ENCODE measurements at places on chromosomes 7 and 10. TPM values are rescaled to one million over a fixed set of nuclear protein-coding genes. Genes with fewer than 3 reads are reported as not detected.

DNA sequence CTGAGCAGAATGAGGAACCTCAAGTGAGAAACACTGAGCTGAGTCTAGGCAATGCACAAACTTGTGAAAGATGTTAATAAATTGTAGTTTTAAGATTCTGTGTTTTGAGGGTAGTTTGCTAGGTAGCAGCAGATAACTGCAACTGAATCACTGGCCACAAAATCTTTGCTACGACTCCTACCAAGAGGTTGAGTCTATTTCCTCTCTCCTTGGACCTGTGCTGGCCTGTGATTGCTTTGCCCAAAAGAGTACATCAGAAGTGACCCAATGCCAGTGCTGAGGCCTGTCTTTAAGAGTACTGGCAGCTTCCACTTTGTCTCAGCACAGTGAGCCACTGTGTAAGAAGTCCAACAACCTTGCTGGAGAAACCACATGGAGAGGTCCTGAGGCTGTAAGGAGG lies 11.9 kb upstream of the TSPAN13 start:
- peaks cover 8% of the 10 kb centered on the region for H3K4me1 ChIP-seq
- no peak for DNase-seq
- no peak overlapping the region for H3K4me3 ChIP-seq
- no peaks in the 10 kb centered on the region for H3K36me3 ChIP-seq
- H3K27ac ChIP-seq: no peak overlapping the region

The DKK1 gene
- 3.7 TPM for total RNA-seq

- DNase-seq: no peak
- H3K4me1 ChIP-seq: peaks cover 19% of the 10 kb centered on the region
- H3K27me3 ChIP-seq: no peaks in the 10 kb centered on the region
- peak overlapping the region; percentile 12 for H3K27ac ChIP-seq
These were observed 50.6 kb downstream of the ZNF438 start for GRCh38 chr10:30980951-30981616.

DNA sequence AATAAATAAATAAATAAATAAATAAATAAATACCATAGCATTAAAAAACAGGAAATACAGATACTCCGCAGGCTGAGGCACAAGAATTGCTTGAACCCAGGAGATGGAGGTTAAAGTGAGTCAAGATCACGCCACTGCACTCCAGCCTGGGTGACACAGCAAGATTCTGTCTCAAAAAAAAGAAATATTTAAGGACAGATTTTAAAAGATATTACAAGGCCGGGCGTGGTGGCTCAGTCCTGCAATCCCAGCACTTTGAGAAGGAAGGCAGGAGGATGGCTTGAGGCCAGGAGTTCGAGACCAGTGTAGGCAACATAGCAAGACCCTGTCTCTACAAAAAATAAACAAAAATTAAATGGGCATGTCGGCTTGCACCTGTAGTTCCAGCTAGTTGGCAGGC lies 17.5 kb upstream of the SNX8 start:
- DNase-seq: no peak
- H3K4me1 ChIP-seq: no peaks in the 10 kb centered on the region
- H3K36me3 ChIP-seq: no peaks in the 10 kb centered on the region
- no peaks in the 10 kb centered on the region for H3K27me3 ChIP-seq

GRCh38 chr7:127968547-127968946 lies 62.7 kb downstream of the LRRC4 start:
- H3K36me3 ChIP-seq: no peaks in the 10 kb centered on the region
- no peaks in the 10 kb centered on the region for H3K27me3 ChIP-seq
- H3K4me3 ChIP-seq: no peak overlapping the region
- H3K4me1 ChIP-seq: no peaks in the 10 kb centered on the region
- peak overlapping the region; percentile 20 for H3K27ac ChIP-seq
- no peak for DNase-seq

GRCh38 chr7:73831834-73832651 lies 1.2 kb downstream of the CLDN4 start:
- H3K27ac ChIP-seq: peak overlapping the region; percentile 87
- no peaks in the 10 kb centered on the region for H3K36me3 ChIP-seq
- peak; percentile 94 for DNase-seq
- peak overlapping the region; percentile 57 for H3K4me3 ChIP-seq

The KIF5B gene
- total RNA-seq: 112 TPM

DNA sequence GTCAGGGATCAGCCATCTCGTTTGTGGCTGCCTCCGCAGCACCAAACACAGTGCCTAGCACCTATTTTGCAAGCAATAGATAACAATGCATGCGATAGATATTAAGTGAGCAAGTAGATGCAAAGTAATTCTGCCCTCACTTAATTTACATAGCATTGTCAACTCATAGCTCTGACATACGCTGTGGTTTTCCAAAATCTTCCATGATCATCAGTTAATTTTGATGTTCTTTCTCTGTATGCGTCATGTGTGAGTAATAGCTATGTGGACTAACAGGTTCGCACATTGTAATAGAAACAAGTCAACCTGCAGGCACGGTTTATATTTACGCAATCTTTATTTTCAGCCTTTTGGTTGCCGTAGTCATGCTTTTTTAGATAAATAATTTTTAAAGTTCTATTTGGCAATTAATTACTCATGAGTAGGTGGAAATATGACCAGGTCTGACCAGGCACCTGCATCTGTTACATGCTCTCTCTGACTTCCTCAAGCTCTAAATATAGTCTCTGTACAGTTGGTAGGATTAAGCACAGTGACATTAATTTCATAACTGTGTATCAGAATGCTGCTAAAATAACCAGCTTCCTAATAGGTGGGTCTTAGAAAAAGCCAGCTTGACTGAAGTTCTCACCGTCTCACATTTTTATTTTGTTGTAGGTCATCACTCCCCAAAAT lies 13.3 kb downstream of the MAP3K8 start:
- DNase-seq: no peak
- peaks cover 79% of the 10 kb centered on the region for H3K36me3 ChIP-seq
- peaks cover 12% of the 10 kb centered on the region for H3K4me1 ChIP-seq

DNA sequence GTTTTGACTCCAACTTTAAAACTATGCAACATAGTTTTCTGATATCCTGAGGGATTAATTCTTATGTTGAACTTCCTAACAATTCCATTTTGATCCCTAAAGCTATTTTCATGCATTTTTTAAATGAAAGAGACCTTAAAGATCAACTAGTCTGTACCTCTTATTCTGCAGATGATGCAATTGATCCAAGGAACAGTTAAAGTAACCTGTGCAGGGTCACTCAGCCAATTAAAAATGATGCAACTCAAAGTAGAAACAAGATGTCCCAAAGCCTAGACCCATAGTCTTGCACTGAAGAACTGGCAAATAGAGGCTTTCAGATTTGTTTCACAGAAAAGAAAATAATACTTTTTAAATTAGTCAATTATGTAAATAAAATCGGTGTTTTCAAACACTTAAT lies 86.3 kb downstream of the IMMP2L start:
- no peak for DNase-seq
- no peaks in the 10 kb centered on the region for H3K36me3 ChIP-seq
- no peaks in the 10 kb centered on the region for H3K27me3 ChIP-seq
- no peaks in the 10 kb centered on the region for H3K4me1 ChIP-seq

DNA sequence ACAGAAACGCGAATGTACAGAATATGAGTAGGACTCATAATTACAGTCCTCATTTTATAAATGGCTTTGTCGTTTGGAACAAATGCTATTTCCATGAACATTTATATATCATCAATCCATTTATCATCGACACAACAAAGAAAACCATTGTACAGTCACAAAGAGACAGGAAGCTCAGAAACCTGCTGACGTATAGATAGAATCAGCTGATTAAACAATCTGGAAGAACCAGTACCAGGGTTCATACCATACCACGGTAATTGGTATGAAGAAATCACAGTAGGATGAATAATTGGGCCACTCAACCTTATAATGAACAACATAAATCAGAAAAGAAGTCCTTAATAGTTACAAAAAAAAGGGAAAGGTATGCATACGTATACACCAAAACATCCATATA lies 295.0 kb downstream of the PARD3 start:
- H3K27me3 ChIP-seq: no peaks in the 10 kb centered on the region
- no peak overlapping the region for H3K27ac ChIP-seq
- no peak overlapping the region for H3K4me3 ChIP-seq
- H3K36me3 ChIP-seq: no peaks in the 10 kb centered on the region
- DNase-seq: no peak

GRCh38 chr10:59617996-59618395 lies 91.7 kb downstream of the SLC16A9 start:
- H3K4me1 ChIP-seq: no peaks in the 10 kb centered on the region
- no peak overlapping the region for H3K4me3 ChIP-seq
- no peaks in the 10 kb centered on the region for H3K27me3 ChIP-seq
- H3K27ac ChIP-seq: no peak overlapping the region

DNA sequence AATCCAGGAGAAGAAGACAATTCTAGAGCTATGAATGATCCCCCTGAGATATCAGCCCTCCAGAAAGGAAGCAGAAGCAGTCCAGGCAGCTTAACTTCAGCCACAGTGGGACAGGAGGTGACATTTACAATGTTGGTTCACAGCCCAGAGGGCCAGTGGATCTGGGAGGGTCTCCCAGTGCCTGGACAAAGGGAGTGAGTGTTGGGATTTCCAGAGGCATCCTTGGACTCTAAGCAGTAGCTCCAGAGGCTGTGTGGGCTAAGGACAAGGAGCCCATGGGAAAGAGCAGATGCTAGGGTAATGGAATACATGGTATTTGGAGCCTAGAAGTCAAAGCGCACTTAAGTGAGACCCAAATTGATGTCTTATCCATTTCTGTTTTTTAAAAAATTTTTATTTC lies 97.4 kb upstream of the NUPR2 start:
- H3K4me1 ChIP-seq: no peaks in the 10 kb centered on the region
- no peaks in the 10 kb centered on the region for H3K27me3 ChIP-seq
- no peak for DNase-seq
- H3K4me3 ChIP-seq: no peak overlapping the region
- H3K36me3 ChIP-seq: no peaks in the 10 kb centered on the region

DNA sequence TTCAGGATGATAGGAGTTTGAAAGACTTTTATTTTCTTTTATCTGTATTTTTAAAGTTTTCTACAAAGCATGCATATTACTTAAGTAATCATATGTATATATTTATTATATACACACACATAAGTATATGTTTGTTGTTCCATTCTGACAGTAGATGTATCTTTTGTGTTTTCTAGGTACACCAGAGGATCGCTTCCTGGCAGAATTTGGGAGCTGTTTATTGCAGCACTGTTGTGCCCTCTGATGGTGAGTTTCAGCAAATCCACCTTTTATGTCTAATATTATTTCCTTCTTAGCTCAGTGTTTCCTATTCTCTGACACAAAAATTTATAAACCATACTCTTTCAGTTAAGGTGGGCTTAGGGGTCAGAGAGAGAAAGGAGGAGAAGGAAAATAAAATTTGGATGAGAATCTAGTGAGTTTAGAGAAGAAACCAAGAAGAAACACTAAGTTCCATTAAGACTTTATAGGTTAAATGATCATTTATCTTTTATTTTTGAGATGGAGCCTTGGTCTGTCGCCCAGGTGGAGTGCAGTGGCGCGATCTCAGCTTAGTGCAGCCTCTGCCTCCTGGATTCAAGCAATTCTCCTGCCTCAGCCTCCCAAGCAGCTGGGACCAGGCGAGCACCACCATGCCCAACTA lies 59.2 kb upstream of the OIT3 start:
- no peak overlapping the region for H3K4me3 ChIP-seq
- no peak overlapping the region for H3K27ac ChIP-seq
- no peak for DNase-seq
- peaks cover 9% of the 10 kb centered on the region for H3K36me3 ChIP-seq

DNA sequence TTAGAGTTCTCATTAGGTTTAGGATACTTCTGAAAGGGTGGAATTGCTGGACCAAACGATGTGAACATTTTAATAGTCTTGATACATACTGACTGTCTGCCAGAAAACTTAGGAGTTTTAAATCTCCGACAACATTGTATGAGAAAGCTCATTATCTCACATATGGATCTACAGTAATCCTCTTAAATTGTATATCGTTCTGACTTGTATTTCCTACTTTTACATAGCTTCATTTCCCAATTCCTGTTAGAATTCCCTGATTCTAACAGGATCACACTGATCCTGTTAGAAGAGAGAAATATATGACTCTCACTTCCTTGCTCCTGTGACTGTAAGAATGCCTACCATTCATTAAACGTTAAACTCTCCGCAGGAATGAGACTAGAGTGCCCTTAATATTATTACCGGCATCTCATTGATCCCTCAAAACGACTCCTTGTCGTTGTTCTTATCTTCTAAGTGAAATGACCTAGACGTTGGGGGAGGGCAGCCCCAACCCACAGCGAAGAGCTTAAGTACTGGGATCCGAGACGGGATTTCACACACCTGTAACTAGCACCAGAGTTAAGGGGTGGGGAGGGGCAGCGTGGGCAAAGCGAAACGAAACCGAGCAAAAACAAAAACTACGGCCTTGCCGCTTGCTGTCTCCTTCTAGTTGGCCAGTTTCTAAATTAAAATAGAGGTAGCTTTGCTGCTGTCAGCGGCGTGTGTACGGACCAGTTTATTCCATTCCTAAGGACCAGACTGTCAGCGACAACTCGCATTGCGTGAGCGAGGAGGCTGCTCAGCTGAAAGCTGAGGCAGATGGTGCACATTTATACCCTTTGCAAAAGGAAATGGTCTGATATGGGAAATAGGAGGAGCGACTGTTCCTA lies 678 bp upstream of the TMEM106B start:
- peak overlapping the region; percentile 95 for H3K27ac ChIP-seq
- no peaks in the 10 kb centered on the region for H3K27me3 ChIP-seq
- H3K4me3 ChIP-seq: peak overlapping the region; percentile 77
- peaks cover 5% of the 10 kb centered on the region for H3K36me3 ChIP-seq
- peak; percentile 73 for DNase-seq
- peaks cover 11% of the 10 kb centered on the region for H3K4me1 ChIP-seq

The CALHM1 gene
- total RNA-seq: not detected

The FZD1 gene
- total RNA-seq: 25.7 TPM

The FAM13C gene
- 11.8 TPM for total RNA-seq

DNA sequence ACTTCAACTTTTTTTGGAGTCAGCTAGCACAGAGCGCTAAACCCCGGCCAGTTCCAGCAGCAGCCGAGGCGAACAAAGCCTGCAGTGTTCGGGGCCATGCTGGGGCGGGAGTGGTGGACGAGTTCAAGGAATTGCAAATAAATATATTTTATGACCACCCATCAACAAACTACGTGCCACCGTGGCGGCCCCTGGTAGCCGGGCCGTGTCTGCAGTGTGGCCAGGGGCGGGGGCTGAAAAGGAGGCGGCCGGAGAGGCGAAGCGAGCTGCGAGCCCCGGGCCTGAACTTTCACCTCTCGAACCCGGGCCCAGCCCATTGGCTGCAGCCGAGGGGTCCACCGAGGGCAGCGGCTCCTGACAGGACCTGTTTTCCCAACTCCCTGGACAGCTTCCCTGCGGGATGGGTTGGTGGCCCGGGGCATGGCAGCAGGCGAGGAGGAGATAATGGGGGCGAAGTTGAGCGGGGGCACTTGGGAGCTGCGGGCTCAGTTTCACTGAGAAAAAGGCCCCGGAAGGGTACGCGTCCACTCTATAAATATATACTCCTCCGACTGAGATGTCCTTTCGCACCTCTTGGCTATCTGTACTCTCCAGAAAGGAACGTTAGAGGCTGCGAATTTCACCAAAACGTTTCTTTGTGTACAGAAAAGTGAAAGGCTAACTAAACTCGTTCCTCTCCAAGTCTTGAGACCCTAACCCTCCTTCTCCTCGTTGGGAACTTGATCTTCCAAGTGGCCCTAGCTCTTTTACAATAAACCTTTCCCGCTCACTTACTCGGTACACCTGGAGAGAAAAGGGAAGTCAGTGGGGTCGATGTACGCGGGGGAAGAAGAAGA lies 164.6 kb upstream of the PPP1R3A start:
- H3K27me3 ChIP-seq: peaks cover 47% of the 10 kb centered on the region
- no peaks in the 10 kb centered on the region for H3K36me3 ChIP-seq
- peaks cover 21% of the 10 kb centered on the region for H3K4me1 ChIP-seq
- peak overlapping the region; percentile 82 for H3K27ac ChIP-seq
- peak overlapping the region; percentile 59 for H3K4me3 ChIP-seq

The STOX1 gene
- total RNA-seq: 0.46 TPM

GRCh38 chr10:10677479-10677878 lies 340.2 kb upstream of the CELF2 start:
- H3K27ac ChIP-seq: no peak overlapping the region
- DNase-seq: peak; percentile 74
- no peak overlapping the region for H3K4me3 ChIP-seq
- no peaks in the 10 kb centered on the region for H3K4me1 ChIP-seq
- no peaks in the 10 kb centered on the region for H3K27me3 ChIP-seq
- no peaks in the 10 kb centered on the region for H3K36me3 ChIP-seq
